NCI-H1417 treated with DMSO at 0.1 percent for 48 hours (cell line): ENCODE measurements at places on chromosomes 2 and 18.

- DNase-seq: no peak
Observed at GRCh38 chr2:2832657-2833056, 501.6 kb upstream of the MYT1L start.

DNA sequence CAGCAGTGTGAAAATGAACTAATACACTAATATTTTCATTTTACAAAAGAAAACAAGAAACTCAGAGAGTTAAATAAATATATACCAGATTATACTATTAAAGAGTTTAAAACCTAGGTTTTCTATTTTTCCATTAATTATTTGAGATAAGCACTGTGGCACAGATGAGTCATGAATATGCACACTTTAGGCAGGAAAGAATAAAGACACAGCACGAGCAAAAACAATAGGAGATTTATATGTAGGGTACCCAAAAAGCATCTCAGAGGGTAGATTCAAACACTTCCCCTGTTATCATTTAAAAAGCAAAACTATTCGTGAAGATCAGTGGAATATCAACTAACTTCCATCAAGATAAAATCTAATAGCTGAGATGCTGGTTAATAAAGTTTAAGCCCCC is 430.6 kb downstream of the ERBB4 start:
- DNase-seq: no peak

GRCh38 chr2:26011609-26011989 is 22.3 kb upstream of the RAB10 start:
- DNase-seq: no peak

DNA sequence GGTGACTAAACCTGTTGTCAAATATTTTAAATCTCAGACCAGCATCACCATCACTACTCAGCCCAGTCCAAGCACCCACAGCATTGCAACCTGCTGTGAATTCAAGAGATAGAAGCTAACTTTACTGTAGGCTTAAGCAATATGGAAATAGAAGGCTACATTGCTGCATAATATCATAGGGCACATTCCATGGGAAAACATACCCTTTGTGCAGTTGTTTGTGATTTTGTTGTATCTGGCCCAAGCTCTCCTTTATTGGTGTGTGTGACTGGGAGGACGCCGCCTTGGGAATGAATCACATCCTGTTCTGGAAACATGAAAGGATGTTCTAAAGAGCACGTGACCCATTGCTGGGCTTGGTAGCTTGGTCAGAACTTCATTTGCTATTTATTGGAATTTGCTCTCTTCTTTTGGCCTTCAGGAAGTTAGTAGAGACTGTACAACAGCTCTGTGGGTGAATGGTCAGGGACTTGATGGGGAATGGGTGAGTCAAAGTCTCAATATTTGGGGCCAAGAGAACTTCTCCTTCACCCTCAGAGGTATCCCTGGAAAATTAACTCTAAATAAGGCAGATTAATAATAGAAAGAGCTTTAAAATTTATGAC is 106.8 kb upstream of the SERPINE2 start:
- no peak for DNase-seq

DNA sequence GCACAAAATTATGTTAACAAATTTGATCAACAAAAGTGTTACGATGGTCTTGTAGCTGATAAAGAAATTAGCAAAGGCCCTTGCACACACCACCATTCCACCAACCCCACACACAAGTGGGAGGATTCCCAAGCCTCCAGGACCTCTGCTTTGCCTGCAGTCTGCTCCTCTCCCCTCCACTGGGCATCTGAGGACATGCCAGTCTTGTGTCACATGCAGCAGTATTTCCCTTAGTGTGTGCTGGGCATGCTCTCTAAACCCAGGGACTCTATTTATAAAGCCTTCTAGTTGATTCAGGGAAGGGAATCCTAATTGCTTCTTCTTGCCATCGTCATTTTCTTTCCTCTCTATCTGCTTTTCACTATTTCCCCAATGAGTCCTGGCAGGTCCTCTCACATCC is 53.3 kb downstream of the KCTD18 start:
- DNase-seq: no peak

GRCh38 chr2:120892967-120893667 is 157.4 kb downstream of the GLI2 start:
- no peak for DNase-seq

GRCh38 chr18:11785444-11786055 is 65.7 kb upstream of the CHMP1B start:
- no peak for DNase-seq
